ENCODE measurements at places on chromosomes 16 and 17. TPM values are rescaled to one million over a fixed set of nuclear protein-coding genes. Genes with fewer than 3 reads are reported as not detected.

- no peaks in the 10 kb centered on the region for H3K4me1 ChIP-seq
- no peaks in the 10 kb centered on the region for H3K27me3 ChIP-seq
- H3K36me3 ChIP-seq: peaks cover 75% of the 10 kb centered on the region
- H3K27ac ChIP-seq: no peak overlapping the region
- no peak overlapping the region for H3K4me3 ChIP-seq
Observed at GRCh38 chr16:18816286-18816685, 14.9 kb upstream of the ARL6IP1 start.

DNA sequence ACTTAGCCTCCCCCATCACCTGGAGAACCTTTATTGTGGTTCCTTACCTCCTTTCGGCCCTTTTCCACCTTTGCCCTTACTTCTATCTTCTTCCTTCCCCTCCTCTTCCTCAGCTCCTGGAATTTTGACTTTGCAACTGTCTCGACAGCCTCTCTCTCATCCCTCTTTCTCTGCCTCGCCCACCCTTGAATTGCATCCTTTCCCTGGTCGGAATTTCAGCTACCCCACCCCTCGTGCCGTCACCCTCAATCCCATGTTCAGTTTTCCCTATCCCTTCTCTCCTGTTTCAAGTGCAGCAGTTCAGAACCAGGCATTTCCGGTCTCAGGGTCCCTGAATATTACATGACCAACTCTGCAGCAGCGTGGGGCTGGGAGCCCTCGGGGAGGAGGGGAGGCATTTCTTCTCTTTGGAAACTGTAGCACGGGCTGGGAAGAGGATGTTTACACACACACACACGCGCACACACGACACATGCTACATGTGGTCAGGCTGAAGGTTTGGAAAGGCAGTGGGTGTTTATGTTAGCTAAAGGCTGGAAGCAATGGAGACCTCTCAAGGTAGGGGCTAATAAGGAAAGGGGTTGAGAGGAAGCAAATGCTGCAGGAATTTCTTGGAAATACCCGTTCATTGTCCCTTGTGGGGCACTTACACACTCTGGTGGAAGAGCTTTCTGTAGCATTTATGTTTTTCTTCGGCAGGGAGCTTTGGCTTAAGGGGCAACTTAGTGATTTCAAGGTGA, 971 bp downstream of the MINK1 start:
- H3K27ac ChIP-seq: peak overlapping the region; percentile 79
- no peaks in the 10 kb centered on the region for H3K27me3 ChIP-seq
- peak; percentile 65 for DNase-seq
- peaks cover 18% of the 10 kb centered on the region for H3K4me1 ChIP-seq
- peak overlapping the region; percentile 86 for H3K4me3 ChIP-seq

DNA sequence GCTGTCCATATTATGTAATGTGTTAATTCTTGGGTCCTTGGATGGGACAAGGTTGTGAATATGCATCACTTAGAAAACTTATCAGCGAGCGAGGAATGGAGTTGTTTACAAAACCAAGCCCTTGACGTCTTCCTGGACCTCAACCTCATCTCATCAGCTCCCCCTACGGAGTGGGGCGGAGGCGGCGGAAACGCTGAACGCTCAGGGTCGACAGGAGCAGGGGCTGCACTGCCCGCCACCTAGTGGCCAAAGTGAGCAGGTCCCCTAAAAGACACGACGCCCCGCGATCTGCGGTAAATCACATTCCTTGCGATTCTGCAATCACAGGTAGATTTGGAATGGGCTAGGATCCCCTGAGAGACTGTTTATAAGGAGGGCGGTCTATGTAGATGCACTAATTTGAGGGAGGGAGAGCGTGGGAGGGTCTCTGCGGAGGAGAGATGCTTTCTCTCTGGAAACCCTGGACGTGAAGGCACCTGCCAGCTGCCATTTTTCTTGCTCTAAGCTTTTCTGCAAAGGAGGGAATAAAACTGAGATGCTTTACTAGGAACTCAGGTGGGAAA, 5.4 kb upstream of the ICAM2 start:
- H3K36me3 ChIP-seq: no peaks in the 10 kb centered on the region
- no peaks in the 10 kb centered on the region for H3K27me3 ChIP-seq

DNA sequence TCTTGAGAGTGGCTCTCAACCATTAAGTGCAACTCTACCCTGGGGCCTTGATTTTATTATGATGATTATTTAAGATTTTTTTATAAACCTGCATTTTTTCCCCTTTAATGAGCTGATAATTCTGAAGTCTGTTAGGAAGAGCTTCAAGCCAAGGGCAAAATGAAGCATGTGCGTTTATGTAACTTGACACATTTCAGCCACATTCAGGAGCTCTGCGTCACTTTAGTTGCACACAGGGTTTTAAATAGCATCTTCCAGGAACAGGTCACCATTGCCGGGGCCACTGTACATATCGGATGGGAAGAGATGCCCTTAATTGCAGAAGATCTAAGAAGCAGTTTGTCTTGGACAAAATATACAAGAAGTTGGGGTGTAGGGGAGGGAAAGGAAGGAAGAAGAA, 89.6 kb downstream of the BMERB1 start:
- H3K4me1 ChIP-seq: no peaks in the 10 kb centered on the region
- no peak for DNase-seq
- H3K4me3 ChIP-seq: no peak overlapping the region
- H3K27ac ChIP-seq: no peak overlapping the region
- no peaks in the 10 kb centered on the region for H3K36me3 ChIP-seq

DNA sequence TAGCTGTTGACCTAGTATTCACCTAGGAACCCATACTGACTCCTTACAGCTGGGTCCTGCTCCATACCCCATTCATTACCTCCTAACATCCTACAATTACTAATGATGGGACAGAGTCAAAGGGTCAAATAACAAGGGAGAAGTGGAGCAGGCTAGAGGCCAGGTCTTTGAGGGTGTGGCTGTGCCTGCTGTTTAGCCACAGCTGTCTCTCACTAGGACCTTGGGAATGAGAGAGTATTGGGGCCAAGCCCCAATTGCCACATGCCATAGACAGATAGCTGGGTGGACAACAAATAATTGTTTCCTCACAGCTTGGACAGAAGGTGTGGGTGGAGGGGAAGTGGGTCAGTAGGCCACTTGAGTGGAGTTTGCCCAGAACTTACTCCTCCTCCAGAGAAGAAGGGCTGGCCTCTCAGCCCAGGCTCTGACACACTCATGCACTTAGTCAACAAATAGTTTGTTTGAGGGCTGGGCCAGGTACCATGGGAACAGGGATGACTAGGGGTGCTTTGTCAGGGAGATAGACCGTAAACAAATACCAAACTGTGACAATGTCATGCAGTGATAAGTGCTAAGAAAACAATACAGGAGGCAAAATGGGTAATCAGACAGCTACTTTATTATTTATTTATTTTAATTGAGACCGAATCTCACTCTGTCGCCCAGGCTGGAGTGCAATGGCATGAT, 10.2 kb upstream of the CENPT start:
- H3K27ac ChIP-seq: peak overlapping the region; percentile 95
- H3K36me3 ChIP-seq: peaks cover 44% of the 10 kb centered on the region
- peak; percentile 91 for DNase-seq
- no peaks in the 10 kb centered on the region for H3K27me3 ChIP-seq
- H3K4me1 ChIP-seq: peaks cover 26% of the 10 kb centered on the region
- no peak overlapping the region for H3K4me3 ChIP-seq

- H3K36me3 ChIP-seq: no peaks in the 10 kb centered on the region
- peaks cover 6% of the 10 kb centered on the region for H3K4me1 ChIP-seq
- 0 out of 2 replicates have a peak, but pooled peaks cover 16% of the 10 kb centered on the region for H3K27me3 ChIP-seq
- no peak for DNase-seq
Observed at GRCh38 chr17:35548978-35549377, 11.5 kb upstream of the SLFN12L start.

CFAP119 gene
- total RNA-seq: 1.1 TPM

MYCBPAP gene
- total RNA-seq: not detected

DNA sequence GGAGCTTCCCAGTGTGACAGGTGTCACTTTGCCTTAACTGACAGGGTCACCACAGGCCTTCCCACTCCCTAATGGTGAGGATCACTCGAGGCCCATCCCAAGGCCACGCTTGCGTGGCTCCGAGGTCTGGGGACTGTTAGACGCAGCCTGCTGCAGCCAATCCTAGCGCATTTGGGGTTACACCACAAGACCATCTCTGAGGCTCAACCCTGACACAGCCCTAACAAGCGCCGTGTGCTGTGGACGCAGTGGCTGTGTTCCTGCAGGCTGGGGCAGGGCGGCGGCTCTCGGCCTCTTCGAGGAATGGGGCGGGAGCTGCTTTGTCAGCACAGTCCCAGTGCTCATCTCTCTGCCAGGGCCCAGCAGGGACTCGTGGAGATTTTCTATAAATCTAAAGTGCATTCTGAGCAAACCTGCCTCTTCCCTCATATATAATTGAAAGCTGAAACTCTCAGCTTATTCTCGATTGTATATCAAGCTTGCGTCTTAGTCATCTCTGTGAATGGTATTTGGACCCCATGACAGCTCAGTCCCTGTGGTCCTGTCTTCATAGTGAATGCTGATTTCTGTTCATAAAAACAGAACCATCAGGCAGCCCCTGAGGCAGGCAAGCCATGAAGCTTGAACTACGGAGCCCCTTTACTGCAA, 65.8 kb upstream of the CHMP6 start:
- no peak overlapping the region for H3K27ac ChIP-seq
- no peaks in the 10 kb centered on the region for H3K4me1 ChIP-seq
- no peak overlapping the region for H3K4me3 ChIP-seq
- no peaks in the 10 kb centered on the region for H3K27me3 ChIP-seq

DNA sequence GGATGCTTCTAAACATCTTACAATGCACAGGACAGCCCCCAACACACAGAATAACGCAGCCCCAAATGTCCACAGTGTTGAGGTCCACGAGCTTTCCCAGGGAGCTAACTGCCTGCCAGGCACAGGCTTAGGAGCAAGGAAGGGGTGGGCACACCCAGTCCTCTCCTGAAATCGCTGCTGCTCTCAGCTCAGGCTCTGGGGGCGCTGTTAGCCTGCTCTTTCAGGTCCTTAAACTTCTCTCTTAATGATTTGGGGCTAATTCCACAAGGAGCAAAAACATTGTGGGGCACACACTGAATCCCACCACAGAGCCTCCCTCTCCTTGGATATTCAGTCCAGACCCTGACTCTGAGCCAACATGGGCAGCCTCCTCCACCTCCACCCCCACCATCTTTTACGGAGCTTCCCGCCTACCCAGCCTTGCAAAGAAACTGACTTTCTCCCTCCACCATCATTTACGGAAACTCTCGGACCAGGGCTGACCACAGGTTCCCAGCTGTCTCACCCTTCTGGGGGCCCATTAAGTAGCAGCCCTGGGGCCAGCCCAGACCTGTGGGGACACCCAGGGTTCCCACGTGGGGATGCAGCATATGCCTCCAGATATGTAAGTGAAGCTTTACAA, 1.1 kb downstream of the CD300H start:
- no peaks in the 10 kb centered on the region for H3K36me3 ChIP-seq
- peaks cover 10% of the 10 kb centered on the region for H3K4me1 ChIP-seq
- no peak overlapping the region for H3K27ac ChIP-seq
- no peak overlapping the region for H3K4me3 ChIP-seq
- peaks cover 13% of the 10 kb centered on the region for H3K27me3 ChIP-seq

DNA sequence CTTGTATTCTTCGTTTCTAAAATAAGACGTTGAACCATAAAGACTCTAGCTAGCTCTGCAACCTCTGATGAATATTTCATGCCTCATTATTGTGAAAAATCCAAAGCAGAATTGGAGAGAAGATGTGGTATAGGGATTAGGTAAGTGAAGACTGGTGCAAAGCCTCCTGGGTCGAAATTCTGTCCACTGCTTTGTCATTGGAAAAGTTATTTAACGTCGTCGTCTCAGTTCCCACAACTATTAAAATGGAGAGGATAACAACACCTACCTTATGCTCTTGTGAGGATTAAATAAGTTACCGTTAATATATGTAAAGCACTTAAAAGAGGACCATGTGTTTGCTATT, 1.4 kb upstream of the PRPSAP2 start:
- no peak for DNase-seq
- peak overlapping the region; percentile 44 for H3K4me3 ChIP-seq
- peaks cover 24% of the 10 kb centered on the region for H3K4me1 ChIP-seq
- no peak overlapping the region for H3K27ac ChIP-seq
- 0 out of 2 replicates have a peak, but pooled peaks cover 2% of the 10 kb centered on the region for H3K36me3 ChIP-seq
- H3K27me3 ChIP-seq: no peaks in the 10 kb centered on the region

ANKRD40CL gene
- total RNA-seq: not detected

DNA sequence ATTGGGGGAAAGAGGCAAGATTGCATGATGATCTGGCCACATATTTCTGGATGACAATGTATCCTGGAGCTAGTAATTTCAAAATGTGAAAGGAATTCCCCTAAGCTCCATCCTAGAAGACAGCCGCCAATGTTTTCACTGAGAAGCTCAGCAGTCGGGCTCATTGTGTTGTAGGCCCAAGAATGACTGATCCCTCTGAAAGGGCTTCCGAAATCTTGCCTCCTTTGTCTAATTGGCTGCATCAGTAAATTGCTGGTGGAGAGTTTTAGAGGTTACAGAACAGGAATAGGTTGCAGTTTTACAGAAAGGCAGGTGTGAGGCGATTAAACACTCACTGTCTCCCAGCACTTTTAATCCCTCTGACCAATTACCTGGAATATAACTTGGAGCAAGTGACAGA, 464.1 kb upstream of the SALL1 start:
- H3K4me1 ChIP-seq: no peaks in the 10 kb centered on the region
- no peak overlapping the region for H3K4me3 ChIP-seq
- no peaks in the 10 kb centered on the region for H3K27me3 ChIP-seq
- no peaks in the 10 kb centered on the region for H3K36me3 ChIP-seq

DNA sequence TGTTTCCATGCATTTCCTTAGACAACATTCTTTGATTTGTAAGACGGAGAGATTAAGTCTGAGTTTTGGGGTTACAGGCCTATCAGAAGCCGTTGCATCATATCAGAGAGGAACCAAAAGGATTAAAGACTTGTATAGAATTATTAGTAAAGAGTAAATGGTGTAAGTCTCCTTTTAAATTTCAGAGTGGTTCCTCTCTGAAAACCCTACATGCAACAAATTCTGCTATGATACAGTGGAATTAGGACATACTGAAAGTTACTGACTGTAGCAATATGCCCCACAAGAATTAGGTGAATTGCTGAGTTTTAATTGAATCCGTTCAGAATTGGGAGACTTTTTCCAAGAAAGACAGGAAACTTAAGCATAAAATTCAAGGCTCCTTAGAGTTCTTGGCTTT, 221.6 kb downstream of the FTO start:
- H3K36me3 ChIP-seq: no peaks in the 10 kb centered on the region
- DNase-seq: no peak
- H3K27ac ChIP-seq: no peak overlapping the region
- peaks cover 5% of the 10 kb centered on the region for H3K4me1 ChIP-seq

DNA sequence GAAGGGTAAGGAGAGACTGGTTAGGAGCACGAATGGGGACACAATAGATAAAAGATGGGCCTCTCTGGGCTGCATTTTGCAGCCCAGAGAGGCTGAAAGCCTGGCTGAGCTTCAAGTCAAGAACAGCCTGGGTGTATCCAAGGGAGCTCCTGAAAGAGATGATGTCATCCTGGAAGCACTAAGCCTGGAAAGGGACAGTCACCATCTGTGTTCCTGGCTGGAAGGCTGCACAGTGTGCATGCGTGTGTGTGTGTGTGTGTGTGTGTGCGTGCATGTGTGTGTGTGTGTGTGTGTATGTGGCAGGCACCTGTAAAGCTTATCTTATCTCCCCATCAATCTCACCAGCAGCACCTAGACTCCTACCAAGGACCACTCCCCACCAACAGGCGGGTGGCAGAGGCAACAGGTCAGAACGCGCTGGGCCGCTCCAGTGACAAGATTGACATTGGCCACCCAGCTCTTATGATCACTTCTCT, 44.1 kb downstream of the COG7 start:
- no peak overlapping the region for H3K4me3 ChIP-seq
- H3K27me3 ChIP-seq: no peaks in the 10 kb centered on the region

CLEC18A gene
- total RNA-seq: not detected

- no peaks in the 10 kb centered on the region for H3K36me3 ChIP-seq
- H3K4me1 ChIP-seq: peaks cover 4% of the 10 kb centered on the region
- no peak overlapping the region for H3K4me3 ChIP-seq
- H3K27me3 ChIP-seq: peaks cover 77% of the 10 kb centered on the region
- DNase-seq: no peak
- no peak overlapping the region for H3K27ac ChIP-seq
Observed at GRCh38 chr17:74362069-74362405, 369 bp upstream of the BTBD17 start.

PHLPP2 gene
- total RNA-seq: 9.1 TPM

Data from SJSA1 (cell line).